GM18507 (cell line): ENCODE measurements at places on chromosomes 12 and 14.

- peak; percentile 39 for DNase-seq
These were observed 479 bp downstream of the GPR135 start for GRCh38 chr14:59464486-59465315.

- DNase-seq: no peak
These were observed 10.7 kb upstream of the ATP2A2 start for GRCh38 chr12:110270125-110270962.

GRCh38 chr14:54562334-54562733 lies 4.6 kb upstream of the SAMD4A start:
- DNase-seq: no peak

- no peak for DNase-seq
These were observed 6.6 kb downstream of the PPP4R4 start for GRCh38 chr14:94180655-94181271.

DNA sequence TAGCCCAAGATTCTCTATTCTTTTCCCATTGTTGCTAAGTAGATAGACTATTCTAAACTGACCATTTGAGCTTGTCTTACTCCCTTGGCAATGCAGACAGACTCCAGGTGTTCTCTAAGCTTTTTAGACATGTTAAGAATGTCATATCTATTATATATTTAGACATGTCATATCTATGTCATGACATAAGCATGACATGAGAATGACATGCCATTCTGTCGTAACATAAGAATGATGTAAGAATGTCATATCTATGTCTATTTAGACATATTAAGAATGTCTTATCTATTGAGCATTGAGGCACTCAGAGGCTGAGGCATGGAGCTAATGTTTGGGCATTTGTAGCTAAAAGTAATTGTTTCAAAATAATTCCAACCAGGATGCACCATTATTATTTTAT lies 277.3 kb upstream of the ATP2B1 start:
- DNase-seq: no peak

GRCh38 chr14:73787486-73788316 lies 63.9 kb upstream of the PTGR2 start:
- DNase-seq: no peak

- no peak for DNase-seq
These were observed 322.0 kb downstream of the AACS start for GRCh38 chr12:125387206-125387605.

GRCh38 chr14:91197631-91198030 lies 46.9 kb downstream of the GPR68 start:
- DNase-seq: no peak

DNA sequence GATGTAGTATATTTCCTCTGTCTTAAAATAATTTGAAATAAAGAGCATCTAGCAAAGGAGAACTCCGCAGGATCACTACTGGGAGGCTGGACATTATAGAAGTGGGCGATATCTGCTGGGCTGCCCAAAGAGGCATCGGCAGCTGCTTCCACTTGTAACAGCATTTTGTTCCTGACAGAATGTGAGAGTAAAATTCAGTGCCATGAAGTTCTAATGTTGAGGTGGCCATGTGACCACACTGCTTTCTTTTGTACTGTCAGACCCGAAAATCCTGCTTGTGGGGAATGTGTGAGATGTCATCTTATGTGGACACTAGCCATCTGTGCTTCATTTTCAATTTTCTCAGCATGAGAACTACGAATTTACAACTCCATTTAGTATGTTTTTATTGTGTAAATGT lies 151.9 kb downstream of the ACSS3 start:
- DNase-seq: no peak

- no peak for DNase-seq
These were observed 30.7 kb downstream of the GRIP1 start for GRCh38 chr12:66648033-66648735.

- no peak for DNase-seq
These were observed 2.9 kb downstream of the TMEM229B start for GRCh38 chr14:67485501-67486095.

- DNase-seq: no peak
These were observed 160.7 kb downstream of the PHLDA1 start for GRCh38 chr12:75870878-75871277.

DNA sequence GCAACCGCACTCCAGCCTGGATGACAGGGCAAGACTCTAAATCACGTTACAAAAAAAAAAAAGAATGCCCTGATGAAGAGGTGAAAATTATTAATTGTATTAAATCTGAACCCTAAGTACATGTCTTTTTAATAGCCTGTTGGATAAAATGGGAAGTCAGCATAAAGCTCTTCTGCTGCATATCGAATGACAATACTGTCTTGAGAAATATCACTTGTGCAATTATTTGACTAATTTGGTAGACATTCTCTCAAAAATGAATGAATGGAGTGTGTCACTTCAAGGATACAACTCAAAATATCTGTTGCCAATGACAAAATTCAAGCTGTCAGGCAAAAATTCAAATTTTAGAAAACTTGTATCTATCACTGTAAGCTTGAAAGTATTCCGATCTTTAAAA lies 38.9 kb downstream of the DNAI7 start:
- no peak for DNase-seq

- no peak for DNase-seq
These were observed 751 bp upstream of the GPRC5A start for GRCh38 chr12:12890543-12891079.

DNA sequence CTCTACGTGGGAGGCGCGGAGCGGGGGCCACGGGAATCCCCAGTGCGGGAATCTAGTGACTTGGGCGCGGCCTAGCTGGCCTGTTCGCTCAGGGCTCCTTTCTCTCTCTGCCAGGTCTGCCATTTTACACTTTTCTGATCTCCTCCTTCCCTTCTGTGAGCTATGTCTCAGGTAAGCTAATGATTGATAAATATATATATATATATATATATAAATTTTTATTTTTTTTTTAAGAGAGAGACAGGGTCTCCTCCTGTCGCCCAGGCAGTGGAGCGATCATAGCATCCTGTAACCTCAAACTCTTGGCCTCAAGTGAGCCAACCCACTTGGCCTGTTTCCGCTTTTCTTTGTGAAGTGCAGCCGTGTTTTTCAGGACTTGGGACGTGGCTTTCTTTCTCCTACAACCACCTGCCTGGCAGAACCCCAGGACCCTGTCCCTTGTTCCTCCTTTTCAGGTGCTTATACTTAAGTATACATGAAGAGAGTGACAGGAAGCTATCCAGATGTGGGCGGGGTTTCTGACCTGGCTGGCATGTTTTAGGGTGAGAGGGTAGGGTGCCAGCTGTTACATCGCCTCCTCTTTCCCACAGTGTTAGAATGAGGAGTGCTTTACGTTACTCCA lies 547 bp downstream of the ZNF140 start:
- no peak for DNase-seq

- no peak for DNase-seq
These were observed 18.6 kb downstream of the KMT2D start for GRCh38 chr12:49041881-49042484.

DNA sequence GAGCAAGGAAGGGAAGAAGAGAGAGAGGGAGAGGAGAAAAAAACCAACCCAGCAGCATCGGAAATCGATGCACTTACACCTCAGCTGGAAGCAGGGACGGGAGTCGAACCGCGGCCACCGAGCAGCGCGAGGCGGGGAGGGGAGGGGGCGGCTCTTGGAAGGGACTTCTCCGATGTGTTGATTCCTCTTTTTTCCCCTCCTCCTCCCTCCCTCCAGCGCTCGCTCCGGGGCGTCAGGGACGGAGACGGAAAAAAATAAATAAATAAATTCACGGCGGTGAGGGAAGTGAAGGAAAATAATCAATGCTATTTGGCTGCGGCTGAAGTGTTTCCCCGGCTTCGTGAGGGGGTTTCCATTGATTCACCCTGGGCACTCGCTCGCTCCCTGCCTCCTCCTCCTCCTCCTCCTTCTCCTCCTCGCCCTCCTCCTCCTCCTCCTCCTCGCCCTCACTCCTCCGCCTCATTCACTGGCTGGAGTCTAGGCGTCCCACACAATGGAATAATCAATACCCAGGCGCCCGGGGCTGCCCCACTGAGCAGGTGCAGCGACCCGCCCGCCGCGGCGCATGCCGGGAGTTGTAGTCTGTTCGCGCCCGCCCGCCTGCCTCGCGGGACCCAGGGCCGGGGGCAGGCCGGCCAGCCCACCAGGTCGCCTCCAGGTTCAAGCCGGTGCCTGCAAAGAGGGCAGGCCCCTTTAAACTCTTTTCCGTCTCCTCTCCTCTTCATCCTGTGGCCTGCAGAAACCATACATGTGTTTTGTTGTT lies at the start of gene ZFHX2:
TSS of gene ZFHX2 (minus strand) at position 500 of the 763 bp plus-strand sequence. CDS start 16,440 bp downstream, outside the sequence.
- DNase-seq: peak; percentile 67

GRCh38 chr12:104263580-104264358 lies 39.8 kb upstream of the EID3 start:
- no peak for DNase-seq

GRCh38 chr12:81597928-81598604 lies 161.1 kb downstream of the PPFIA2 start:
- DNase-seq: no peak

DNA sequence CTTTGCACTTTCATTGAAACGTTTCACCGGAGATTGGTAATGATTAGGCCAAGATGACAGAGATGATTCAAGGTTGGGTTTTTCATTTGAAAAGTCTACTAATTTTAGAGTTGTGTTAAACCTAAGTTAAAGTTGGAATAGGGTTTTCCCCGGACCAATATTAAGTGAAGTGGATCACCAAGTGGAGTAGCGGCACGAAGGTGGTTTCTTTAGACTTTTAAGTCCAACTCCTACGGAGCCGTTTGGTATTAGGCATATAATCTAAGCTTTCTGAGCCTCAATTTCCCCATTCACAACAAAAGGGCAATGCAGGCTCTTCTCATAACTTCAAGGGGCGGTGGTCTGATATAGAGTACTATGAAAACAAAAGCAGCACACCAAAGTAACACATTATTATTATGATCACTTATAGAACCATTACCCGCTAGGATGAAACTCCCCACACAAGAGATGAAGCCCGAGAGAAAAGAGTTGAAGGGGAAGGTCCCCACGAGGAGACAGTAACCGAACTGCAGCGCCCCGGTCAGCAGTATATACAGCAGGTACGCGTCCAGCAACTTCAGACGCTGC lies 413 bp downstream of the DAD1 start:
- DNase-seq: no peak

DNA sequence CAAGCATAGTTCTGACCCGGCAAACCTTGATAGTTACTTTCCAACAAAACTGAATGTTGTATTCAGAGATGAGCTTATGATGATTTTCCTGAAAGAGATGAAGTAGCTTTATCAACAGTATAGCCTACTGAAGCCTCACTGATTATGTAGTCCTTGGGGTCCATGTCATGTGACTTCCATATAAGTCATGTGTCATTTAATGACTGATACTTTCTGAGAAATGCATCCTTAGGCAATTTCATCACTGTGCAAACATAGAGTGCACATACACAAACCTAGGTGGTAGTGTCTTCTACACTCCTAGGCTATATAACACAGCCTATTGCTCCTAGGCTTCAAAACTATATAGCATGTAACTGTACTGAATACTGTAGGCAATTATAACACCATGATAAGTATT lies 28.5 kb upstream of the TUBA1C start:
- no peak for DNase-seq

DNA sequence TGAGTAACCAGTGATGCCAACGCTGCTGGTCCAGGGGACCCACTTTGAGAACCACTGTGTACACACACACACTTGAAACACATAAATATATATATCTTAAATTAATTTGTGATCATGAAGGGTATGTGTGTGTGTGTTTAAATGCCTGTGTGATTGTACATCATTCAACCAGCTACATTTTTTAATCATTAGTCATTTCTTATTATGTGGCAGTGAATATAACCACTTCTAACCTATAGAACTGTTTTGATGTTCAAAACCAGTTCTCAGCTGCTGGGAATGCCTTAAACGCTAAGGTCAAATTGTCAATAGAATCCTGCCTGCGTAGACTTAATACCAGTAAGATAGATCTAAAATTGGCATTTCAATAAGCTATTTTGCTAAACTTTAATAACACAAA lies 330.0 kb downstream of the SYT1 start:
- DNase-seq: no peak

- DNase-seq: no peak
These were observed 11.6 kb upstream of the IQSEC3 start for GRCh38 chr12:54750-55535.

GRCh38 chr14:29028973-29029582 lies 262.5 kb downstream of the FOXG1 start:
- no peak for DNase-seq

DNA sequence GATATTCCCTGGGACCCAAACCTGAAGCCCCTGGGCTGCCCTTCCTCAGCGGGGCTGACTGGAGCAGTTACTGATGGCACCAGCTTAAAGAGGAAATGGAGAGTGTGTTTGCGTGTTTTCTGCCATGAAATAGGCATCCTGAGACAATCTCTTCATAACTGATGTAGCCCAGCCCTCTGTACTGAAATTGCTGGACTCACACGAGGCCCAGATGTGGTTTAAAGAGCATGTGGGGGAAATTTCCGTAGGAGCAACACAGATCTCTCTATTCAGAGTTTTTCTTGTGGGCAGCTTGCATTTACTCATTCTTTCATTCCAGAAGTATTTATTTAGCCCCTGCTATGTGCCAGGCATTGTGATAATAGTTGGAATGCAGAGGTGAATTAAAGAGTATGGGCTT lies 782.1 kb upstream of the TBX3 start:
- DNase-seq: no peak

GRCh38 chr14:81313775-81314429 lies 86.2 kb downstream of the STON2 start:
- no peak for DNase-seq

DNA sequence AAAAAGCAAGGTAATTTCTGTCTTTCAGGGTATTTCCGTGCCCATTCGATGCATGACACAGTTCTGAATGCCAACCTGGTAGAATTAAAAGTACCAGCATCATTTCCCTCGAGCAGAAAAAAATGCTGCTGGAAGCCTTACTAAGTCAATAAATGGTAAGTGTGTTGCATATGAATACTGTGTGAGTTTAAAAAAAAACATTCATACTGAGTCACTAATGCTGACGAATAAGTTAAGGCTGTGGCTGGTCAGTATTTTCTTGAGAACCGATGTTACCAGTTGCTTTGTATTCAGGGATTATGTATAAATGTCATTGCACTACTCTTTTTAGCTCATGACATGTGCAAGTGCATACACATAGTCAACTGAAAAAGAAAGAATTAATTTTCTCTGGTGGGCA lies 710.2 kb downstream of the TRHDE start:
- no peak for DNase-seq

DNA sequence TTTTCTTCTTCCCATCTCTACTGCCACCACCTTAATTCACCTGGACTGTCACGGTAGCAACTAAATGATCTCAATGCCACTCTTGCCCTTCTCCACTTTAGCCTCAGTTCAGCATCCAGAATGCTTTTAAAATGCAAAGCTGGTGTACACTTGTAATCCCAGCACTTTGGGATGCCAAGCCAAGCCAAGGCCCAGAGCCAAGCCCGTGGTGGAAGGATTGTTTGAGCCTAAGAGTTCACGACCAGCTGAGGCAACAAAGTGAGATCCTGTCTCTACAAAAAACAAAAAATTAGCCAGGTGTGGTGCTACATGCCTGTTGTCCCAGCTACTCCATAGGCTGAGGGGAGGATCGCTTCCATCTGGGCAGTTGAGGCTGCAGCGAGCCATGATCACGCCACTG lies 5.9 kb downstream of the CIPC start:
- no peak for DNase-seq
